ENCODE measurements at places on chromosomes 3 and 15. TPM values are rescaled to one million over a fixed set of nuclear protein-coding genes. Genes with fewer than 3 reads are reported as not detected.
A peak's percentile ranks its signal among the peaks of the same experiment; 100 is the strongest.

GRCh38 chr15:75751116-75751875 lies 38.6 kb upstream of the CSPG4 start:
- no peak for DNase-seq

DNA sequence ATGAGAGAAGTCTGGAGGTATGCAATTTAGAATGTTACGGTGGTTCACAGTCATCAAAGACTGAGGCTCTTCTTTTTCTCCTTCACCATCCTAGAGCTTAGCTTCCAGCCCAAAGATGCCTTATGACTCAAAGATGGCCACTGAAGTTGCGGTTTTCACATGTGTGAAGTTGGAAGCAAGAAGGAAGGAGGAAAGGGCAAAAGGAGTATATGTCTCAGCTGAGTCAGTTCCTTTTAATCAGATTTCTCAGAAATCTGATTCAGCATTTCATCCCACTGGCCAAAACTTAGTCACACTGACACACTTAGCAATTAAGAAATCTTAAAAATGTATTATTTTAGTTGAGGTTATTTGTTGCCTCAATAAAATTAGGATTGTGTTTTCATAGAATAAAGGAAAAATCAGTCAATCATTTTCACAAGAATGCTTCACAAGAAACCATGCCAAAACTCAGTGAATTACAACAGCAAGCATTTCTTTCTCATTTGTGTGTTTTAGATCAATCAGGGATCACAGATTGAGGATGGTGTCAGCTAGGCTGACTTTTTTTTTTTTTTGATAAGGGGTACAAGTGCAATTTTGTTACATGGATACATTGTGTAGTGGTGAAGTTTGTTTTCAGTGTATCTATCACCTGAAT lies 211.1 kb upstream of the GADL1 start:
- DNase-seq, result no peak

DUOXA1 gene
- polyA plus RNA-seq, result 0.16 TPM

- DNase-seq, result no peak
These were observed 39.0 kb downstream of the CNTN4 start for GRCh38 chr3:2137651-2138050.

DNA sequence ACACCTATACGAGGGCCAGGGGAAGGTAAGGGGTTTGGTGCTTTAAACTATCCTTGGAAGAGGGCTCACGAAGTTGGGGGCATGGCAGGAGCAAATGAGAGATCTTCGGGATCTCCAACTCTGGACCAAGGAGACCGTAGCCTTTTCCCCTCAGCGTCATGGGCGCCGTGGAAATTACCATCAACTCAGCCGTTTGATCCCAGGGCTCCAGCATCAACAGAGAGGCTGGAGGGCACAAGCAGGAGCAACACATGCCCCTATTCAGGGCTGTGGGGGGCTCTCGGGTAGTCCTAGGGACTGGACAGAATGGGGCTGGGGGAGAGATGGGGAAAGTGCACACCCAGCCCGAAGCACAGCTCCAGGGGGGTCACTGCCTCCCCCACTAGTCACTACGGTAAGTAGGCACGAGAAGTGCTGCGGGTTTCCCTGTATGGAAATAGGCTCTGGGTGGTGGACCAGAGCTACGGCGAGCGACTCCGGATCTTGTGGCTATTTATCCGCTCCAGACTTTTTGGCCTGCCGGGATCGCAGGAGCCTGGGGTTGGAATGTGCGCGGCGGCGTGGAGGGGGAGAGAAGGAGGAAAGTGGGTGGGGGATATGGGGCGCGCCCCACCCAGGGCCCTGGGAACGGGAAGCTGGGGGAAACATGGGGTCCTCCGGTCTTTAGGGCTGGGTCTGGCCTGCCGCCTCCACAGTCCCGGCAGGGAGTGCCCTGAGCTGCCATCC lies 539 bp upstream of the LAMB2 start:
- peak; percentile 73 for DNase-seq

DNA sequence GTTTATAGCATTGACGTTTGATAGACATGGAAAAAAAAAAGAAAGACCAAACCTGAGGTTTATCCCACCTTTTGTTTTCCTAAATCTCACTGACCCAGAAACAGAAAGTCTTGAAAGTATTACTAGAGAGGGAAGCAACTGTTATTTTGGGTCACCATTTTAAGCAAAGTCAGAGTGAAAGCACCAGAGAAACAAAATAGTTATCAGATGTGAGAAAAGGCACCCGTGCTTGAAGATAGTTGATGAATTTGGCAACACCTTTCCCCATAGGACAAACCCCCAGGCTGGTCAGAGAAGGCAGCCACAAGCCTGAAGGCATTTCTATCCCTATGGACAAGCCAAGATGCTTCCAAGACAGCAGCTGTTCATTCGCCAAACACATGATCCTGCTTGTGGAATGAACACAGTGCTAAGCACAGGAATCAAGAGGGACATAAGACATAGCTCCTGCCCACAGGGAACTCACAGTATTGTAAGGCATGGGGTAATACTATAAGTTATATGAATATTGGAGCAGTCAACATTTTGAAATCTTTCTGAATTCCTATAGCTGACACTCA lies 170.9 kb downstream of the ERC2 start:
- no peak for DNase-seq

DOCK3 gene
- polyA plus RNA-seq, result 2.2 TPM

- DNase-seq, result no peak
These were observed 257.7 kb upstream of the UBE2E1 start for GRCh38 chr3:23547905-23548650.

GRCh38 chr3:46998121-46998851 lies 18.8 kb downstream of the NBEAL2 start:
- no peak for DNase-seq

GRCh38 chr15:69555080-69555479 lies 102.5 kb downstream of the RPLP1 start:
- DNase-seq, result no peak

STAB1 gene
- polyA plus RNA-seq, result 45.5 TPM

DNA sequence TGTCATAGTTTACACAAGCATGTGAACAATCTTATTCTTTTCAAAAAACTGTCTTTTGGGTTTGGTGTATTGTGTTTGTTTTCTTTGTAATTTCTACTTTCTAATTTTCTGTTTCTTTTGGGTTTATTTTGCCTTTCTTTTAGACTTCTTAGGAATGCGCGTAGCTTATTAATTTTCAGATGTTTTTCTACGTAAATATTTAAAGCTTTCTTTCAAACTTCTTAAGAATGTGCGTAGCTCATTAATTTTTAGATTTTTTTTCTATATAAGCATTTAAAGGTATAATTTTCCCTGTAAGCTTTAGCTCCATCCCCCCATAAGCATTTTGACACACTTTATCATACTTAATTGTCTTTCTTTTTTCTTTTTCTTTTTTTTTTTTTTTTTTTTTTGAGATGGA lies 55.2 kb downstream of the RAD54L2 start:
- no peak for DNase-seq

C3orf20 gene
- polyA plus RNA-seq, result 0.34 TPM

CD96 gene
- polyA plus RNA-seq, result 1.7 TPM

DNA sequence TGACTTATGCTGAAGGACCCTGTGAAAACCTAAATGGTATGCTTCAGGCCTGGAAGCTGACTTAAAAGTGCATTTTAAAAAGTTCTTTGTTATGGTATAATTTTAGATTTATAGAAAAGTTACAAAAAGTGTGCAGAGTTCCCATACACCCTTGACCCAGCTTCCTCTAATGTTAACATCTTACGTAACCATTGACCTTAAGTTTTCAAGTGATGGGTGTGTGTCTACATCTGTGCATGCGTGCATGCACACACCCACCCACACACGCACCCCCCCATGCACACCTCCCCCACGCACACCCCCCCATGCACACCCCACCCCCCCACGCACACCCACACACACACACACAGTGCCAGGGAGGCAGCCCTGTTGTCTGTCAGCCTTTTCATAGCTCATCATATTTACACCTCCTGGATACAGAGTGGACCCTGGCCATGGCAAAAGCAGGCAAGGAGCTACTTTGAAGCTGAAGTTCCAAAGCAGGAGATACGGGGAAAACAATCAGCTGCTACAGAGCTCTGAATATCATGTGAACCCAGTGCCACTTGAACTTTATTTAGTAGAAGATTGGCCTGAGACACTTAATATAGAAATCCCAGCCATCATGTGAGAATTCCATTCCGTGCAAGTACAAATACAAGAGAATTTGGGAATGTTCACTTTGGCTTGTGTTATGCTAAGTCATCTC lies 30.0 kb upstream of the TRAK1 start:
- no peak for DNase-seq

DNA sequence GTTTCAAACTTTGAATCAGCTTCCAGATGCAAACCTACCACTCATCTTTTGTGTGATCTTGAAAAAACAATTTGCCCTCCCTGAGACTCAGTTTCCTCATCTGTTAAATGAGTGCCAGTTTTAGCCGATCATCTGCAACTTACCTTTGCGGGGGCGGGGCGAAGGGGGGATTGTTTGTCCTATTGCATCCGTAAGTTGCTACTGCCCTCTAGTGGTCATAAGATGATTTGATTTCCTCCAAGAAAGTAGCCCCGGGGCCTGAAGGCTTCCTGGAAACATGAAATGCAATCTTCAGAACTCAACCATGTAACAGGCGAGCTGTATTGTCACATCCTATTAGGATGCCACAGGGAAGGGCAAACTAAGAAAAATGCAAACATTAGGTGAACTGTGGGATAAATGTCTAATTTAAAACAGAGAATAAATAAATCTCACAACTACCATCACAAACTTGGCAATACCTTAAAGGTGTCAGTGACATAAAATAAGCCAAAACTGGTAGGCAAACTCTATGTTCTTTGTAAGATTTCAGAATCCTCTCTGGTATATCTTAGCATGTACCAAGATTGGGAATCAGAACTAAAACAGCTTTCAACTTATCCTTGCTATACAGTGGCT lies 63.5 kb upstream of the CLDN18 start:
- peak; percentile 43 for DNase-seq

DNA sequence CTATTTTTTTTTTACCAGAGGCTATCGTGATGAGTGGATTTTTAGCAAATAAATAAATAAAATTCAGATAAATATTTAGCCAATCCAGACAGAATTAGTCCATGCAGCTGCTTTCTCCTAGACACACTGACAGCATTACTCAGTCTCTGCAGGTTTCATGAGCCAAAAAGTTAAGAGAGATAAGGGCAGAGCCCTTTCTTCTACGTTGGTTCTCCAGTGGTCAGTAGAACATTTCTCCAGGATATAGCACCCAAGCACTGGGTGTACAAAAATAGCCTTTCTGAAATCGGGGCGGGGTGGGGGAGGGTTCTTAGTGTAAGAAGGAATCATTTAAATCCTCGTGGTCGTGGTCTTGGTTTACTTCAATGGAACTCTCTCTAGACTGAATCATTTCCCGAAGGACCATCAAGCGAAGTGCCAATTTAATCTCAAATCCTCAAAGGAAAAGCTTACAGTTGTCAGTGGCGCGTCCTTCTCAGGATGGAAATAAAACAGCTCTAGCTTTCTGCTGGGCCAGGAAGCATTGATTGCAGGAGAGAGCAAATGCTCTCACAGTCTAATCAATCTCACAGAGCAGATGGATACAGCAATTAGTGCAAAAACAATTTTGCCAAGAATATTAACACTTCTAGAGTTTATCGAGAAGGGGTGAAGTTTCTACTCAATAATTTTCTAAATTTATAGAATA lies 86.2 kb downstream of the SATB1 start:
- no peak for DNase-seq

- DNase-seq, result no peak
These were observed 42.2 kb downstream of the SV2B start for GRCh38 chr15:91142106-91142744.

MOBP gene
- polyA plus RNA-seq, result 0.36 TPM

DNA sequence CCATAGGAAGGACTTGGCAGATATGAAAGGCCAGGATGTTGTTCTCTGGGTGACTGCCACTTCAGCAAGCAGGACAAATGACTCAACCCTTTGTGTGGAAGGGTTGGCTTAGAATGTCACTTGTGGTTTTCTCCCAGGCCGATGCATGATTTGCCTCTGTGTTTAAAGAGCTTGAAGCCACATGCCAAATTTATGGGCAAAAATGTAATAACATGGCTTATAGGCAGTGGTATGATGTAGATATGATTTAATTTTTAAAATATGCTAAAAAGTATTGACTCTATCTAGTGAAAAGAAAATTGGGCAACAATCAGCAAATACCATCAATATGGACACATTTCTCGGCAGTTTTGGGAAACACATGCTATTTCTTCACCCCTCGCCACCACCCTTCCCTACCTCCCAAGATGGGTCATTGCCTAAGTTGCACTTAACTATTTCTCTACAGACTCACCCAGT lies 114.6 kb downstream of the CYP19A1 start:
- DNase-seq, result no peak

- DNase-seq, result no peak
These were observed 62.4 kb upstream of the ADPGK start for GRCh38 chr15:72845981-72846383.

MAP1A gene
- polyA plus RNA-seq, result 6.6 TPM

ARHGAP31 gene
- polyA plus RNA-seq, result 14.4 TPM

GRCh38 chr15:81326466-81327212 lies 2.7 kb upstream of the STARD5 start:
- DNase-seq, result no peak

DNA sequence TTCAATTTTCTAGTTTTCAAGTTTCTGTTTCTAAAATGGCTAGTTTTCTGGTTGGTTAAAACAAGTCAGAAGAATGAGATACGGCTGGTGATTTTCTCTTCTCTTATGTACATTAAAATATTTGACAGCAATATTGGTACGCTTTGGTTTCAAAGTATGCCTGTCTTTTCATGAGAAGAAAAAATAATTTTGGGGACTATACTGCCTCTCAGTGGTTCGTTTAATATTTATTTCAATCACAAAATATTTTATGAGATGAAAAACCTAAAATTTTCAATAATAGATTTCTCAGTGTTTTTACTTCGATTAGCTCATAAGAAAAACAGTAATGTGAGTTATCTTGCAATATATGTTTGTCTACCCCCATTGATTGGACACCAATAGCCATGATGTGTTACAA lies 72.8 kb upstream of the AADACL2 start:
- DNase-seq, result no peak

- no peak for DNase-seq
These were observed 68.5 kb downstream of the MYO1E start for GRCh38 chr15:59304034-59304795.

FEZF2 gene
- polyA plus RNA-seq, result not detected

TRANK1 gene
- polyA plus RNA-seq, result 6.6 TPM

DNA sequence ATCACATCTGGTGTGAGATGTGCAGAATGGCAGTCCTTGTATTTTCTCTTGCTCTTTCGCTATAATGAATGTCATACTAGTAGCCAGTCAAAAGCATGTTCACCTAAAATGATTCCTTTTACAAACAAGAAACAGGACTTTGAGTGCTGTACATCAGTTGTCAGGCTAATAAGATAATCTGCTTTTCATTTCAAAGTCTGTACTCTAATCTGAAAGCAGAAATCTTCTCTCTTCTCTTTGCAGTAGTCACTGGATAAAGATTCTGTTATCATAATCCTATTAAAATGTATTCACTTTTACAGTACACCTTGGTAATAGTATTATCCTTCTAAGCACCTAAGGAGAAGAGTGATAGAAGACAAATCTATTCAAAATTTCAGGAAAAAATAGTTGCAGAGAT lies 300.1 kb downstream of the MFSD1 start:
- DNase-seq, result no peak

TMIE gene
- polyA plus RNA-seq, result 0.84 TPM

C3orf85 gene
- 21.3 TPM for polyA plus RNA-seq

- DNase-seq, result no peak
These were observed 48.1 kb downstream of the SH3BP5 start for GRCh38 chr3:15284121-15284889.
